ENCODE measurements at places on chromosomes 2 and 18.

DNA sequence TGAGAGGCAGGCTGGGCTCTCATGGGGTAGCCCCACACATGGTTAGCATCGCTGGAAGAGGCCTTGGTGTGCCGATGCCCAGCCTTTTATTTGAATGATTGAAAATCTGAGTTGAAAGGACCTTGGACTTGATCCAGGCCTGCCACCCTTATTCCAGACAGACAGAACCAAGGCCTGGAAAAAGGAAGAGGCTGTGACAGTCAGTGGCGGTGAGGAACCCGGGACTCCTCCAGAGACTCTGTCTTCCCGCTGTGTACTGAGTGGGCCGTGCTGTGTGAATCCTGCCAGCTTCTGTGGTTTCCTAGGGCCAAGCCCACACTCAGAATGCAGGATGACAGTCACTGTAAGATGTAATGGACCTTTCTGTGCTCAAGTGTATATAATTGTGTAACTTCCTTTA, 218.5 kb downstream of the LDLRAD4 start:
- DNase-seq = no peak

GRCh38 chr18:9808295-9809241, 77.2 kb upstream of the TXNDC2 start:
- no peak for DNase-seq

GRCh38 chr18:58310517-58310916, 266.5 kb downstream of the NEDD4L start:
- DNase-seq = no peak

GRCh38 chr2:64021578-64021977, 2.4 kb upstream of the VPS54 start:
- DNase-seq = no peak

- no peak for DNase-seq
These were observed 488.1 kb upstream of the RAB12 start for GRCh38 chr18:8121101-8121500.

- DNase-seq = no peak
These were observed 505.4 kb downstream of the CPS1 start for GRCh38 chr2:211061612-211062296.

DNA sequence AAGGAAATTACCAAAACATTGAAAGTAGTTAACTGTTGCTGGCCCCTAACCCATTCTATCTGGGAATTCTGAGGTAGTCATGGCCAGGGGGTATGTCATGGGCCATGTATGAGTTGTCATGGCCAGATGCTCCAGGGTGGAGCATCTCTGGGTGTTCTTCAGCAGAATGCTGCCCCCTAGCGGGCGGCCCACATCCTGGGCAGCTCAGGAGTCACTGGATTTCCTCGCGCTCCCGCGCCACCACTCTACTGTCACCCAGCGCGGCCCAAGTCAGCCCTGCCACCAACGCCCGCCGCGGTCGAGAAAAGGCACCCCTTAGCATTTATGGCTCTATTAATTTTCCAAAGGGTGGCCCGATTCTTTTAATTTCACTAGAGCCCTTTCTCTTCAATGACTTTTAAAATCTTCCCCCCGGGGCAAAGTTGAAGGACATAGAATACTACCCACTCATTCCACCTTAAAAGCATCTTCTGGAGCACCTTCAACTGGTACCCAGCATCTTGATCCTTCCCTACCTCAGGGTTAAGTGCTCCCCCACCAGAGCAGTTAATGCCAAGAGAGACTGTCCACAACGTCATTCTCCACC, 41.6 kb downstream of the PKDCC start:
- no peak for DNase-seq

DNA sequence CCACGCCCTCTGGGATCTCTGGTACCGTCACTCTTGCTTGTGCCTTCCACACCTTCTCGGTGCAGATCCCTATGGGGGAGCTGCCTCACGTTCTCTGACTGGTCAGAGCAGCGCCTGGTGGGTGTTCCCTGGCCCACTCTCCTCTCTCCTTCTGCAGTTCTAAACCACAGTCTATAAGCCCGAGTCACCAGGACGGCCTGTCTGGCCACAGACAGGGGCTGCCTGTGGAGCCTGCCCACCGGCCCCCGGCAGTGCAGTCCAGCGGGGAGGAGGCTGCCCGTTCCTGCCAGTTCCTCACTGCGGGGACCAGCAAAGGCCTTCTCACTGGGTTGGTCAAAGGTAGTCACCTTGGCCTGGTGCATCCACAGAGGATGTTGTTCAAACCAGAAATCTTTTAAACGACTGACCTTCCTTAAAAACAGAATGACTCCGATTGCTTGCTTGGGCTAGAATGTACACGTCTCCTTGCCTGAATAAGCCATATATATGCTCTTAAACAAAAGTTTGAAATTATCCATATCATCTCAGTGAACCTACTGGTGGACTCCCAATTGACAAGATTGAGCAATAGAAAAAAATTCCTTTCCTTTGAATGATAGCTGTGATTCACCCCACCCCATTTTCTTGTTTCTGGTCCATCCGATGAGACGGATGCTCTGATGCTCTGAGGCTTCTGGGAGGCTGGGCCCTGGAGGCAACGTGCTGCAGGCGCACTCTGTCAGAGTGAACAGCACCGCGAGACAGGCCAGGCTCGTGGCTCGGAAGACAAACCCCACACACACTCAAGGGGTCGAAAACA, 61.2 kb downstream of the RALBP1 start:
- no peak for DNase-seq

GRCh38 chr2:102618452-102619413, 620 bp upstream of the SLC9A2 start:
- no peak for DNase-seq

- DNase-seq = no peak
These were observed 70.1 kb downstream of the SETBP1 start for GRCh38 chr18:44750774-44751173.

DNA sequence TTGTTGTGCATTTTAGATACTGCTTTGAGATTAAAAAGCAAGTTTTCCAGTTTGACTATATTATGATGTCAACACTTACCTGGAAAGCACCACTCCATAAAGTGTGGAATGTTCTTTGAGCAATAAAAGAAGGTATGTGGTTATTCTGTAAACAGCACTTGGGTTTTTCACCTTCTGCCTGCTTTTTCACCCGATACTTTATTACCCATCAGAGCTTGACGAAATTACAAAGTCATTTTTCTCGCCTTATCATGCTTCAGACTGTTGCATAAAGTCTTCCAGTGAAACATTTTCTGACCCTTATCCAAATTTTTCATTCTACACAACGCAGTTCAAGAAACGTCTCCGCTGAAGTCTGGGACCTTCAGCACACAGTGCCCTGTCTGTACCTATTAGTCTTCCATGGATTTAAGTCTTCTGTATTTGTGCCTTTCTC, 25.2 kb downstream of the CAB39 start:
- no peak for DNase-seq

DNA sequence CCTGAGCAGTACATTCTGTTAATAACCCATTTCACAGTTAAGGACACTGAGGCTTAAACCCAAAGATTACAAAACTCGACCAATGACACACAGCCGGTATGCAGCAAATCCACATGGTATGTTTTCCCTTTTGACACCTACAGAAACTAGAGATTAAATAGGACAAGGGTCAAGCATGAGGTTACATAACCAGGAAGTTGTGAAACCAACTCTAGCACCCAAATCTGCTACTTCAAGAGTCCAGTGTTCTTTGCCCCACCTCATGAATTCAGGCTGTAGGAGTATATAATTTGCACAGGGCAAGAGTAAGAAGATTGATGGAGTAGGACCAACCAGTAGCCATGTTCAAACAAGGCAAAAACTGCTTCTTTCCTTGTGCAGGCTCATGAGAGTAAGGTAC, 249.8 kb downstream of the BCL11A start:
- DNase-seq = no peak

DNA sequence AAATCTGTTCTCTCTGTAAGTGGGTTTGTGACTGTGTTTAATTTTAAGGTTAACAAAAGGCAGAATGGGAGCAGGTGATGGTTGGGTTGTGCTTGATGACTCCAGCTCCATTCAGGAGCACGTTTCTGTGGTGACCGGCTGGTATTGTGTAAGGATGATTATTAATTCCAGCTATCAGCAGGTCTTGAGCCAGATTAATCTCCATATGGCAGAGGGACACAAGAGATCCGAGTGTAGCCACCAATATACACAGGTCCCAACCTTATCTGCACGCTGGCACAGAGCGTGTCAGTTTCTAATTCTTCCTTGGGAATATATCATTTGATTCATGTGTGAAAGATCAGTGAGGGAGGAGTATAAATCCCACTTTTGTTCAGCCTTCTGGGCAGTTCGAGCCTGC, 199.0 kb upstream of the DCC start:
- DNase-seq = no peak

GRCh38 chr2:171547256-171547655, 25.0 kb downstream of the CYBRD1 start:
- DNase-seq = no peak

- no peak for DNase-seq
These were observed 113.2 kb downstream of the GYPC start for GRCh38 chr2:126769118-126769517.

GRCh38 chr2:61662990-61663389, 124.8 kb upstream of the XPO1 start:
- no peak for DNase-seq

GRCh38 chr2:62398356-62398755, 107.6 kb downstream of the TMEM17 start:
- no peak for DNase-seq

- no peak for DNase-seq
These were observed 96.3 kb upstream of the B3GNT2 start for GRCh38 chr2:62099523-62100175.

DNA sequence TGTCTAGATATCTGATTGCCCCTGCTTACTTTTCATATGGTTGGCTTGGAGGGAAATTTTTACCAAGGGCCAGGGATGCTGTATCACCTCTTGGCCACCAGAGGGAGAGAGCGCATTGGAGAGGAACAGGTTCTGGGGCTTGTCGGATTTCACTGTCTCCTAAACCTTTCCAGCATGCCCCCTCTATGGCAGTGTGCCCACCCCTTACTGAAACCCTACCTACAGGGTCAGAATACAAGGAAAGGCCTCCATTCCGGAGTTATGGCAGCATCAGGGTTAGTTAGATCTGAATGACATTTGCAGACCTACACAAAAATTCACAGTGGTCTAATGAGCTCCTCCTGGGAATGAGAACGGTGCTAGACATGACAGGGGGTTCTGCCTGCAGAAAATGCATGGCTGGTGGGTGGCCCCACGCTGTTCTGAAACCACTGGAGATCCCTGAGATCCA, 5.8 kb downstream of the SLC14A2 start:
- DNase-seq = peak; percentile 58

DNA sequence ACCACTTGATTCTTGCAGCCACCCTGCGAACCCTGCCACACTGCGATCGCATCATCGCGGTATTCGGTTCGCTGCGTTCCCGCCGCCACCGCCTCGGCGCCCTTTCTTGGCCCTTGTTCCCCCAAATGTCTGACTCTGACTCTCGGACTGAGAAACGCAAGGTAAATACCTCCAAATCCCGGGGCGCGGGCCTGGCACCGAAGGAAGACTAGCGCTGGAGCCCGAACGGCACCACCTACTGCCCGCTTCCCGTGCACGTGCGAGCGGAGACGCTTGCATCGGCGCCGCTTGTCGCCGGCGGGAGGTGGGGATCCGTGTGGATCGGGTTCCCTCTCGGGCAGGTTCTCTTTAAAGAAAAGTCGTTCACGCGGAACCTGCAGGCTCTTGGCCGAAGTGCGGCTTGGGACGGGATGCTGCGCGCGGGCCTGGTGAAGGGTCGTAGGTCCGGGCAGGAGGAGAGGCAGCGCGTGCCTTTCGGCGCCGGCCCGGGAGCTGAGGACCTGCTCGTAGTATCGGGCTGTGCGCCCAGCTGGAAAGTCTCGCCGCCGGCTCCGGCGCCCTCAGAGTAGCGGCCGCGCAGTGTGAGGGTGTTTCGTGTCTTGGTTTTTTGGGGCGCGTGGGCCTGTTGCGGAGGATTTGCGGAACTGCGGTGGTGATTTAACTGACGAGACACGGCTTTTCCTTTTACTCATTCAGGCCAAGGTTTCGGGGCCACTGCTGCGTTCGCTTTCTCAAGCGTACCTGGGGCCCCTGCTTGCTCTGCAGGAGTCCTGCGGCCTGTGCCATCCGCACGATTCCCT, 514 bp downstream of the BCL2L11 start:
- DNase-seq = no peak

- no peak for DNase-seq
These were observed 31.7 kb upstream of the ASPRV1 start for GRCh38 chr2:69993048-69993565.

DNA sequence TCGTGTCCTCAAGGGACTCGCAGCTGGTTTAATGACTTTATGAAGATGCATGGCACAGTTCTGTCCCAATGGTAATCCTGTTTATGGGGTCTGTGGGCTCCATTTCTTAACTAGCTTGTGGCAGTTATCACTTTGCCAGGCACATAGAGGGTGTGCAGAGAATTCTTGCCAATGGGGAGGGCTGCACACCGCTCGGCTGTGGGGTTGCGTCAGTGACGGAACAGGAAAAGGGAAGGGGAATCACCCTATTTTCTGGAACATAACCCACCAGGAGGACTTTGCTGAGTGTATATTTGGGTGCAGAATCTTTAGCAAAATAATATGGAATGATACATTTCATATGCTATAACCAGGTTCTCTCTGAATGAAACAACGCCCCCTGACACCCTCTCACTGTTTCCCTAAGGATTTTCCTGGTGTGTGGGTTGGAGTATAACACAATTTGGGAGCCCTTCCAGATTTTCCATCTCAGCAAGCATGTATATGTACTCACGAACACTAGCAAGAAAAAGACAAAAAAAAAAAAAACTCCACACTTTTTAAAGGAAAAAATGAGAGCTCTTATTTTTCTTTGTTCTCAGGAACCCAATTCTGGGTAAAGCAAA, 43.9 kb upstream of the TRIB2 start:
- DNase-seq = no peak

DNA sequence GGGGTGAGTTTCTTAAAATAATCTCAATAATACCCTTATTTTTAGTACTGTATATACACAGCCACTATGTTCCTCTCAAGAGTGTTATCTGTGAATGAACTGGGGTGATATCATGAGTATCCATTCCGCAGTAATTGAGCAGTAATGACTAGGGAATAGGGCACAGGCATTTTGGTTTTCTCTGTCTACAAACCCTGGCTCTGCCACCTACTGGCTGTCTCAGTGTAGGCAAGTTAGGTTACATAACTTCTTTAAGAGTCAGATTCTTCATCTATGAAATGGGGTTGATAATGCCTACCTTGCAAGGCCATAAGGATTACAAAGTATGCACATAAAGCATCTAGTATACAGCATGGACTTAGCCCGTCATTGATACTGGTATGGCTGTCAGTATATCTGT, 555.8 kb downstream of the NRXN1 start:
- no peak for DNase-seq

- DNase-seq = no peak
These were observed 42.5 kb upstream of the ASAP2 start for GRCh38 chr2:9164112-9164608.

All from Panc1 (cell line).